ENCODE measurements at places on chromosomes 5 and 9.

DNA sequence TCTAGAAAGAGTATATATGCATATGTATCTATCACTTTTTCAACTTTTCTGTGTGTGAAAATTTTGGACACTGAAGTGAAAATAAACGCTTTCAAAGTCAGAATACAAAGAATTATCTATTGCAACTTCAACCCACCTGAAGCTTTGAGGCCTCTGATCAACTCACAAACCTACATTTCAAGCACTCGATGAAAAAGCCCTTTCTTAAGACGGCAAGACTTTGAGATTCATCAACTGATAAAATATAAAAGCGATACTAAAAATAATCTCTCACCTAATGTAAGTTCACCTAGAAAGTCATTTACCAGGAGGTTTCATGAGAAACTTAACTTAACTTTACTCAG lies 1.2 kb downstream of the GOLPH3 start:
- DNase-seq = no peak

DNA sequence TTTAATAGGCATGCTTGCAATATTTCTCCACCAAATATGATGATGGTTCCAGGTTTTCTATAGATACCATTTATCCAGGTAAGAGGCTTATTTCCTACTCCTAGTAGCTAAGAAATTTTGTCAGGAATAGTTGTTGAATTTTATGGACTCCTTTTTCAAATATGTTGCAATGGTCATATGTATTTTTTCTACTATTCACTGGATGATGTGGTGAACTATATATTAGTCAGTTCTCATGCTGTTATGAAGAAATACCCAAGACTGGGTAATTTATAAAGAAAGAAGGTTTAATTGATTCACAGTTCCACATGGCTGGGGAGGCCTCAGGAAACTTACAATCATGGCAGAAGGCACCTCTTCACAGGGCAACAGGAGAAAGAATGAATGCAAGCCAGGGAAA lies 141.1 kb upstream of the NR3C1 start:
- DNase-seq = no peak

GRCh38 chr5:131394128-131394527 lies 130.3 kb downstream of the CDC42SE2 start:
- DNase-seq = no peak

DNA sequence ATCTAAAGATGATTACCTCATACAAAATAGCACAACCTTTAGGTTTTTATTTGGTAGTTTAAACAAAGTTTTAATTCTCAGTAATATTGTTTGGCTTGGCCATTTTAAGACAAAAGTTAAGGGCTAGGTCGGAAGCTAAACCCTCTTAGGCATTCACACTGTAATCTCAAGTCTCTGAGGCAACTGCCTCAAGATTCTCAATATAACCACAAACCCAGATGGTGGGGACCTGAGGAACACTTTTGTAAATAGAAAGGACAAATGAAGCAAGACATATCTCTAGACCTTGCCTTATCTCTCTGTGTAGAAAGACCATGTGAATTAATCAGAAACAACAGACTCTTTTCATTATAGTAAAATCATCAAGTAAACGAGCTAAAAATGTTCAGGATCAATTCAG lies 500.2 kb upstream of the CDH6 start:
- peak; percentile 23 for DNase-seq

DNA sequence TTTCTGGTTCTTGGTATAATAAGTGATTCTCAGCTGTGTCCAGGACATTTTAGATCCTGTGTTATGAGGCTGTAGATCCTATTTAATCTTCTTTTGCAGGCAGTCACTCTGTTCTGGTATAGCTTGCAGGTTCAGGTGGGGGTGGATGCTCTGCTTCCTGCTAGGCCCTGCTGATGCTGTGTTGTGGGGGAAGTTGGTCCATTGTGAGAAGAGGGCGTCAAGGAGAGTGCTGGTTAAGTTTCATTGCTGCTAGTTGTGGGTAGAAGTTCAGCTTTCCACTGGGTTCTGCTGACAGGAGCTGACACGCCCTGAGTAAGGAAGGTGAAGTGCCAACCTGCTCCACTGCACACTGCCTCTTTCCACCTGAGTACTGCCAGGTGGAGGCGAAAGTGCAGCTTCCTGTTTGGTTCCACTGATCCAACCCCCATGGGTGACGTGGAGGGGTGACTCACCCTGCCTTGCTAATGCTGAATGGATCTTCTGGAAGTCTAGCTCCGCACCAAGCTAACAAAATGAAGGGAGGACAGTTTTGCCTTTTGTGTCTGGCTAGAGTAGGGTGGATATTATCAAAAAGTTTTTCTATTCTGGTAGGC lies 16.3 kb downstream of the NMRK1 start:
- DNase-seq = no peak

- no peak for DNase-seq
Observed at GRCh38 chr5:149833116-149833827, 103.2 kb downstream of the PPARGC1B start.

DNA sequence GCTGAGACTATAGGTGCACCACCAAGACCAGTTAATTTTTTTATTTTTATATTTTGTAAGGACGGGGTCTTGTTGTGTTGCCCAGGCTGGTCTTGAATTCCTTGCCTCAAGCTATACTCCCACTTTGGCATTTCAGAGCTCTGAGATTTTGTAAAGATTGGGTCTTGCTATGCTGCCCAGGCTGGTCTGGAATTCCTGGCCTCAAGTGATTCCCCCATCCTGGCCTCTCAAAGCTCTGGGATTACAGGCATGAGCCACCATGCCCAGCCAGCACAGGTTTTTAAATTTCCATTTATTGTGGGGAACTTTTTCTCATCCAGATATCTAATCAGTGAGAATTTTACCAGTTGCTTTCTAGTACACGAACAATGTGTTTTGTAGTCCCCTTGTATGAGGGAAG lies 156.1 kb upstream of the VLDLR start:
- no peak for DNase-seq

GRCh38 chr9:87256973-87257372 lies 240.7 kb upstream of the DAPK1 start:
- no peak for DNase-seq
